A172 (cell line): ENCODE measurements at places on chromosomes 7 and 10. TPM values are rescaled to one million over a fixed set of nuclear protein-coding genes. Genes with fewer than 3 reads are reported as not detected.

DNA sequence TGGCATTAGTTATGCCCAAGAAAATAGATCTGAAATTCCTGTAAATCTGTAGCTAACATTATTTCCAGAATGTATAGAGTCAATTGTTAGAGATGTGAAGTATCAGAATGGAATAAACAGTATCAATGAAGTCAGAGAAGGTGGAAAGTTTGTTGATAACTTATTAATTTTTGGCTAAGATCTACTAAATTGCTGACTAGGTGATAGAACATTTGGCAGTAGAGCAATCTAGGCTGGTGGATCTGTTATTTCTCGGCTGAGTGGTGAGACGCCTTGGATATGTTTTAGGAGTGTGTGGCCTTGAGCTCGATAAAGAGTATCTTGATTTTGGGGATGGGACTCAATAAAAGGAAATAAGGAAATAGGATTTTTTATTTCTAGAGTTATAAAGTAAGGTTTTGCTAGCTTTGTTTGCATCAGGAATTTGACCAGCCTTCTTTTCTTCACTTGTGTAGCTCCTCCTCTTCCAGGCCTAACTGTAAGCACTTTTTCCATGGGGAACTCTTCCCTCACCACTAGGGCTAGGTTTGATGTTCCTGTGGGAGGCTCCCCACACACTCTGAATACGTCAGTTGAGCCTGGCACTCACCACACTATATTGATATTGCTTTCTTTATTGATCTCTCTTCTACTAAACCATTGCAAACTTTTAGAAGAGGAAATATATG, 86.8 kb upstream of the CSTF2T start:
- no peak for DNase-seq

GRCh38 chr7:159136846-159137245, 7.8 kb downstream of the VIPR2 start:
- no peak for DNase-seq

GRCh38 chr7:83850941-83851340, 202.0 kb upstream of the SEMA3E start:
- no peak for DNase-seq

The CHRM2 gene
- total RNA-seq, result not detected in 2 replicates
